T-helper 2 cell (primary cell): ENCODE measurements at places on chromosomes 7 and 10.

DNA sequence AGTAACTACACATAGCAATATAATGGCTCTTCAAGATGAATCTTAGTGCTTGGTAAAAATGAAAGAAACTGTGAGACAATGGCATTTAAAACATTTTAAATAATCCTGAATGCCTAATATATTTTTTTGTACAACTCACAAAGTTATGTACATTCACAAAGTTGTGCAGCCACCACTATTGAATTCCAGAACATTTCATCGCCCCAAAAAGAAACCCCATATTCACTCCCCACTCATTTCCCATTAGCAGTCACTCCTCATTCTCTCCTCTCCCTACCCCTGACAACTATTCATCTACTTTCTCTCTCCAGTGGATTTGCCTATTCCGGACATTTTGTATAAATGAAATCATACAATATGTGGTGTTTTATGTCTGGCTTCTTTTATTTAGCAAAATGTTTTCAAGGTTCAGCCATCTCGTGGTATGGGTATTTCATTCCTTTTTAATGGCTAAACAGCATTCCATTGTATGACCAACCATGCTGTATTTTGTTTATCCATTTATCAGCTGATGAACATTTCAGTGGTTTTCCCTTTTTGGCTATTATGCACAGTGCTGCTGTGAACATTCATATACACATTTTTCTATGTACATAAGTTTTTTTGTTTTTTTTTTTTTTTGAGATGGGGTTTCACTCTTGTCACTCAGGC, 34.7 kb downstream of the ENTPD7 start:
- DNase-seq = no peak

- no peak for DNase-seq
Measured at GRCh38 chr10:21989453-21990154, 13.9 kb downstream of the DNAJC1 start.

- no peak for DNase-seq
Measured at GRCh38 chr7:88842201-88842600, 46.7 kb upstream of the TEX47 start.

- DNase-seq = no peak
Measured at GRCh38 chr7:22210355-22210754, 146.6 kb downstream of the RAPGEF5 start.

- no peak for DNase-seq
Measured at GRCh38 chr10:22174442-22174841, 43.4 kb downstream of the EBLN1 start.

DNA sequence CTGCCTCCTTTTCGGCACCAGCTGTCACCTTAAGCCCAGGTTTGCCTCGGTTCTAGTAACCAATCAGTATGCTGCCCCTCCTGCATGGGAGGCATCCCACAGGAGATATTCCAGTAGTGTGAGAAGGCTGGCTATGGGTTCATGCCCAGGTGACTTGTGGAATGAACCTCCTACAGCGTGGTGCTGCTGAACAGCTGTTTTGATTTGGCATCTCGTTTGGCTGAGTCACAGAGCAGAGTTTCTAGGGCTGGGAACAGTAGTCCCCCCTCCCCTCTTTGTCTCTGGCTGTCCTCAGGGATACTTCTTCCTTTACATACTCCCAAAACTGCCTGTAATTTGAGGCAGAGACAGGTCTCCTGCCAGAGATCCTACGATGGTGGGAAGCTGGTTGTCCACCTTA, 16.1 kb downstream of the R3HCC1L start:
- DNase-seq = no peak

DNA sequence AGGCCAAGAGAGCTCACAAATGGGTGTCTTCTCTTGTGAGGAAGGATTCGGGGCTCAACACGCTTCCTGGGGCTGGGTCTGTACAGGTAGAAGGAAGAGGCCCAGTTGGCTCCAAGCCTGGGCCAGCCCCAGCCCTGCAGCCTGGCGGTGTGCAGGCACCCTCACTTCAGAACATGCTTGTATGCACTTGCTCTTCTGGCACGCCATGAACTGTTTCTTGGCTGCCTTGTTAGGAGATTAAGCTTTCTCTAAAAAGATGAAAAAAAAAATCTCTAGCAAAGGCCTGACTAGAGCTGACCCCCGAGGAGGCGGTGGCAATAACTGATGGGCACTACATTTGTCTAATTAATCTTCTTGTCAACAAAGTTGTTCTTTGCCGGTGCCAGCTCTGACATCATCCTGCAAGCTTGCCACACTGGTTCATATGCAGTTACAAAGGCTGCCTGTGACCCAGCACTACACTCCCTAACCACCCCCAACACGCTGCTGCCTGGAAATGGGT, 94.7 kb downstream of the WDR11 start:
- no peak for DNase-seq

DNA sequence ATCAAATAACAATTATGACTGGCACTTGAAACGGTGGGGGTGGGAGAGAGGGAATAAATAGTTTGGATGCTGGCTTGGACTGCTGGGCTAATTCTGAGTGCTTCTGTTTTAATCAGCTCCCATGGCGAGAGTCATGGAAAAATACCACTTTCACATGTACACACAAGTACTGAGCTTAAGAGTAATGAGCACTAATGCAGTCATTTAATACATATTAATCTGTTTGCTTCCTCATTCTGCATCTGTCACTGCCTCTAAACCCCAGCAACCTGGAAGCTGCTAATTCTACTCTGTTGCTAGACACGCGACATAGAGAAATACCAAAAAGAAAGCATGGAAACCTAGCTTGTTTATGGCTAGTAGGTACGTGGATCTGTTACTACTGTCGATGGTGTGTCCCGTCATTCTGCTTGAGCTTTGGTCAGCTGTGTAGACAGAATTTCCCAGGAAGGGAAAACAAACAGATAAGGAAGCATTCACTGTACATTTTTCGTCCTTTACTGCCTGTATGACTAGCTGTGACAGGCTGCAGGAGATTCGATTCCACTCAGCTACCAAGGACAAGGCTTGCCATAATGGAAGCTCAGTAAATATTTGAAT, 238.8 kb downstream of the BAMBI start:
- DNase-seq = no peak

GRCh38 chr7:2079332-2080059, 153.2 kb downstream of the MAD1L1 start:
- DNase-seq = no peak

DNA sequence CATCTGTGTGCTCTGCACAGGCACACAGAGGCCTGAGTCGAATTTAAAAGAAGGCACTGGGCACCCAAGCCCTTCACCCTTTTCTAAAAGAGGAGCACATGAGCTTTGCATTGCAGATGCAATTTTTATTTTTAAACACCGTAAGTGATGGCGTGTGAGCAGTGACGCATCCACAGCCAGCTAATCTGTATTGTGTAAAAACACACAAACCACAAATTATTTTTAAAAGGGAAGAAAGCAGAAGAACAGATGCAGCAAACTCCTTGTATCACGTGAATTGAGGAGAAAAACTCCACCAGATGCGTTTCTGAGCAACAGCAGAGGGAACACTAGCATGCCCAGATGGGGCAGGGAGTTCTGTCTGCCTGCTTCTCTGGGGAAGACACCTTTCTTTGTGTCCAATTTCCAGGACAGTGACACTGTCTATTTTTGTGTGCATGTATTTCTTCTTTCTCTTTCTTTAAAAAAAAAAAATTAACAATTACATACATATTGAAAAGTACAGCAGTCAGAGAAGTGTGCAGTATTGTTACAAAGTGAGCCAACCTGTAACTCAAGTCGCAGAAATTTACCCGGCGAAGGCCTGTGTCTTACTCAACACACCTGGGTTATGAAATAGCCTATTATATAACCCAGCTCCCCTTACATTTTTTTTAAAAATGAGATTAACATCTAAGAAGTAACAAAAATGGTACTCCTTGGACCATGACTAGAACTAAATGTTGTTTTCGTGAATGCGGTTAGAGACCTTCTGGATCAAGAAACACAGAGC, 39.2 kb downstream of the EEPD1 start:
- no peak for DNase-seq
